ENCODE measurements at places on chromosomes 7 and 10.

DNA sequence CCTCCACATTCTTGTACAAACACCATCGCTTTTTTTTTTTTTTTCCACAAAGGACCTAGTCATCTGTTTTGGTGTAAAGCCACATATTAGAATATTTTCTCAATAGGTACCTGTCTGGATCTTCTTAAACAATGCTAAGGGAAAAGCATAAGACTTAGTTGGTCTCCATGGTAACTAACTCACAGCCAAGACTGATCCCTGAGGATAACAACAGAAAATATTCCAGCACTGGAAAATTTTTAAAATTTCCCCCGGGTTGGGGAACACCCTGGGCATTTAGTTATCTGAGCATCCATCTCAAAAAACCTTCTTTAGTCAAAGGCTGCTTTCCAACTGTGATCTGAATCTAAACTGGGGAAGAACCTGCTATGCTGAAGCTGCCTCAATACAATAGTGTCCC lies 43.7 kb upstream of the CCDC6 start:
- no peak for DNase-seq

GRCh38 chr7:76507723-76508406 lies 2.5 kb upstream of the UPK3B start:
- no peak for DNase-seq

DNA sequence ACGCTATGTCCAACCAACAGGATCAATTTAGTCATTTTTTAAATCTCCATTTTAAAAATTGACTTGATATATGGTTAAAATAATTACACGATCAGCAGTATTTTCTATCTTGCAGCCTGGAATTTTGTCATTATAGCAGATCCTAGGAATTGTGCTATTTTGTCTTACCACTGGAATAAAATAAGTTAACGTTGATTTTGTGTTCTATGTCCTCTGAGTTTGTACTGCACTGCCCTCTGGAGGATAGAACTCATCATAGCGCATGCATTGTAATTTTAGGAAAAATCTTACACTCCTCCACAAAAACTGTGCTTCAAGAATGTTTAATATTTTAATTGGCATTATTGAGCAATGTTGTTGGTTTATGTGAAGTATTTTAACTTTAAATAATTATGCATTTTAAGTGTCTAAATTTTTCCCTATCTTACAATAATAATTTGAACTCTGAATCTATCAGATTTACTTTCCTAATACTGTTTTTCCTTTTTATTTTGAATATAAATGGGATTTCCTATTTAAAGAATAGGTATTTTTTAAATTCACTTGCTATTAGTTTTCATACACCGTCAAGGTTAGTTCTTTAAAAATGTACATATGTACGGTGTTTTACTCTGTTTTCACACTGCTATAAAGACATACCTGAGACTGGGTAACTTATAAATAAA lies 220.1 kb downstream of the PPP1R3A start:
- no peak for DNase-seq

GRCh38 chr7:79376299-79377025 lies 77.0 kb downstream of the MAGI2 start:
- DNase-seq, result no peak
